ENCODE measurements at places on chromosomes 2 and 18.

DNA sequence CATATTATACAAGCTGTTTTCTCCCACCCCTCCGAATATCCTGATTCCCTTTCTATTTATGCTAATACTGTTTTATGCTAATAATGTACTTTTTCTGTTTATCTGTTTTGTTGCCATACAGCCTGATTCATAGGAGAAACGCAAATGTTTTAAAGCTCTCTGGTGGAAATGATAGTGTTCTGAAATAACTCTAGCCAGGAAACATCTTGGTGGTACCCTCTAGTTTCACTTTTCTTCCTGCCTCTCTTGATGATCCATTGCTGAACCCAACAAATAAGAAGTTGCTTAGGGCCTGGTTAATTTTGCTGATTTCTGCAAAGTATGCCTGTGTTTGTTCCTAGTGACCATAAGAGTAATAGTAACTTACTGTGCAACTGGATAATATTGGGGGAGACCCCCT lies 148.4 kb upstream of the KCTD1 start:
- DNase-seq = no peak
- H3K27me3 ChIP-seq = no peaks in the 10 kb centered on the region
- no peaks in the 10 kb centered on the region for H3K36me3 ChIP-seq
- H3K4me1 ChIP-seq = no peaks in the 10 kb centered on the region

DNA sequence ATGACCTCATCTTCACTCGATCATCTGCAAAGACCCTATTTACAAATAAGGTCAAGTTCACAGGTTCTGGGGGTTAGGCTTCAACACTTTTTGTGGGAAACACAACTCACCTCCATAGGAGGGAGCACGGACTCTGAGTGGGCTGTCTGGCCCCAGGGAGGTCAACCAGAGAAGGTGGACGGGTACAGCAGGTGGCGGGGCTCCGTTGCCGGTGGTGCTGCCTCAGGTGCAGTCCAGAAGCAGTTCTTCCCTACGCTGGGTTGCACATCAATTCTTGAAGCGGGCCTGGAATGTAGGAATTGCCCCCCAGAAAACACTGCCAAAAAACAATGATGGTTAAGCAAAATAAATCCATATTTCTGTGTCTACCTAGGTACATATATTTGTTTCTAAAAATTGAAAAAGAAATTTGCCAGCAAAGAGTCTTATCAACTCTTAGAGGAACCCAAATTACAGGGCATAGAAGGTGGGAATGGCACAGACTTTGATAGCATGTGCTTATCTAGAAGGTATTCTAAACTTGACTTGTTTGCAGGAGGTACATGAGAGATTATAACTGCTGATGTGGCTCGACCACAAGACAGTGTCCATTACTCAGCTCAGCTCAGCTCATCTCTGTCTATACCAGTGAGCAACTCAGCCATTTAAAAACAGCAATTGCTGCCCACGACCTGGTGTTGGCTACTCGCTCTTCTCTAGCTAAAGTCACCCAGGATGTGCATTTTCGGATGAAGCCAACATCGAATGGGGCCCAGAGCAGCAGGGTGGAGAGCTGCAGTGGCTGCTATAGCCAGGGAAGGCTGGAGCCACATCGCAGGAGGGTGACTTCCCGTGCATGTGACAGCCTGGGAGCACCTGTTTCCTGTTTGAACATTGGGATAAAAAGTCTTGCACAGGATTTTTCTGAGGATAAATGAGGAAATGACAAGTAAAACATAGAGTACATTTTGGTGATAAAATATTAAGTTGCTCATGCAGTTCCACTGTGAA lies 128.7 kb downstream of the RNF144A start:
- no peaks in the 10 kb centered on the region for H3K27me3 ChIP-seq
- no peaks in the 10 kb centered on the region for H3K4me1 ChIP-seq
- H3K4me3 ChIP-seq = no peak overlapping the region
- H3K27ac ChIP-seq = no peak overlapping the region
- peaks cover 14% of the 10 kb centered on the region for H3K36me3 ChIP-seq
- DNase-seq = no peak

GRCh38 chr2:190093793-190094192 lies 31.3 kb upstream of the MSTN start:
- no peak overlapping the region for H3K27ac ChIP-seq
- no peaks in the 10 kb centered on the region for H3K27me3 ChIP-seq
- no peaks in the 10 kb centered on the region for H3K4me1 ChIP-seq
- no peak overlapping the region for H3K4me3 ChIP-seq

DNA sequence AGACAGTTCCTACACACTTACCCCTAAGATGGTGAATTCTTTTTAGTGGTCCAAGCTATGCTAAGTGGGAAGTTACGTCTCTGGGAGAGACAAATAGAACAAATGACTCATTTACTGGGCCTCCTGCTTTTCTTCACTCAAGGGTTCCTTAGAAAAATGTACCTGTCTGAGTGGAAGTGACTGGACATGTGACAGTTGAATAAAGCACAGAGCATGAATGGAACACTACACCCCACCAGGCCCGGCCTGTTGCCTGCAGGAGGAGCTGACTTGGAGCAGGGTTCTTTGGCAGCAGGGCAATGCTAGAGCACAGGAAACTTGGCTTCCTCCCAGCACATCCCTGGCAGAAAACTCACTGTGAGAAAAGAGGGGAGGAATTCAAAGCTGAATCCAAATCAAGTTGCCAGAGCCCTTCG lies 451.0 kb upstream of the SETBP1 start:
- H3K4me3 ChIP-seq = no peak overlapping the region
- no peaks in the 10 kb centered on the region for H3K4me1 ChIP-seq
- H3K36me3 ChIP-seq = no peaks in the 10 kb centered on the region
- H3K27ac ChIP-seq = no peak overlapping the region
- no peaks in the 10 kb centered on the region for H3K27me3 ChIP-seq
- no peak for DNase-seq

- H3K36me3 ChIP-seq = no peaks in the 10 kb centered on the region
- no peak overlapping the region for H3K4me3 ChIP-seq
- no peak for DNase-seq
- no peaks in the 10 kb centered on the region for H3K27me3 ChIP-seq
Measured at GRCh38 chr2:172993139-172993538, 82.5 kb upstream of the MAP3K20 start.

DNA sequence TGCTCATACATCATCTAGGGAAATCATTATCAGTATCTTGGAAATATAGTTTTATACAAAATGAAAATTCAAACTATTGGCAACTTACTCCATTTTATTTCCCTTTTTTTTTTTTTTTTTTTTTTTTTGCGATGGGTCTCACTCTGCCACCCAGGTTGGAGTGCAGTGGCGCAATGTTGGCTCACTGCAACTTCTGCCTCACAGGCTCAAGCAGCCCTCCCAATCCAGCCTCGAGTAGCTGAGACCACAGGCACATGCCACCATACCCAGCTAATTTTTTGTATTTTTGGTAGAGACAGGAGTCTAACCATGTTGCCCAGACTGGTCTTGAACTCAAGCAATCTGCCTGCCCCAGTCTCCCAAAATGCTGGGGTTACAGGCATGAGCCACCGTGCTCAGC lies 29.0 kb downstream of the OLA1 start:
- H3K27me3 ChIP-seq = no peaks in the 10 kb centered on the region
- H3K4me1 ChIP-seq = no peaks in the 10 kb centered on the region
- H3K36me3 ChIP-seq = peaks cover 3% of the 10 kb centered on the region
- no peak overlapping the region for H3K27ac ChIP-seq
- no peak overlapping the region for H3K4me3 ChIP-seq

DNA sequence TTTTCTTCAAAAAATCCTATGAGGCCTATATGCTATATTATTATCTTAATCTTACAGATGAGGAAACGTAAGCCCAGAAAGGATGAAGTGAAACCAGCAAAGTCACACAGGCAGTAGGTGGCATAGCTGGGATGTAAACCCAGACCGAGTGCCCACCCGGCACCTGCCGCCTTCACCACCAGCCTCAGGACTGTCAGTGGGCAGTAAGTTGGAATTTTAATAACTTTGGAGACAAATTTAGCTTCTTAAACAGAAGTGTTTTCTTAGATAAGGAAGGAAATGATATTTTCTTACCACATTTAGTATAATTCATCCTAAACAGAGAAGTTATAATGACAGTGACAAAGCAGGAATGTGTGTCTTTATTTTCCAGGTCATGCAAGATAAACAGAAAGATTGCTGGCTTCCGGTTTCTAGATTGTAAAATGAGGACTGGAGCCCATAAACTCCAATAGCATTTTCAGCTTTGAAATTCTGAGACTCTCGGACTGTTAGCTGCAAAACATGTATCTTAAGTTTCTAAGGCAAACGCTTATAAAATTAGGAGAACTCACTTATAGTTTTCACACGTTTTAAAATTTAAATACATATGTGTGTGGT lies 59.3 kb downstream of the CD8B2 start:
- H3K27me3 ChIP-seq = no peaks in the 10 kb centered on the region
- H3K36me3 ChIP-seq = no peaks in the 10 kb centered on the region
- no peak for DNase-seq
- H3K4me3 ChIP-seq = no peak overlapping the region

DNA sequence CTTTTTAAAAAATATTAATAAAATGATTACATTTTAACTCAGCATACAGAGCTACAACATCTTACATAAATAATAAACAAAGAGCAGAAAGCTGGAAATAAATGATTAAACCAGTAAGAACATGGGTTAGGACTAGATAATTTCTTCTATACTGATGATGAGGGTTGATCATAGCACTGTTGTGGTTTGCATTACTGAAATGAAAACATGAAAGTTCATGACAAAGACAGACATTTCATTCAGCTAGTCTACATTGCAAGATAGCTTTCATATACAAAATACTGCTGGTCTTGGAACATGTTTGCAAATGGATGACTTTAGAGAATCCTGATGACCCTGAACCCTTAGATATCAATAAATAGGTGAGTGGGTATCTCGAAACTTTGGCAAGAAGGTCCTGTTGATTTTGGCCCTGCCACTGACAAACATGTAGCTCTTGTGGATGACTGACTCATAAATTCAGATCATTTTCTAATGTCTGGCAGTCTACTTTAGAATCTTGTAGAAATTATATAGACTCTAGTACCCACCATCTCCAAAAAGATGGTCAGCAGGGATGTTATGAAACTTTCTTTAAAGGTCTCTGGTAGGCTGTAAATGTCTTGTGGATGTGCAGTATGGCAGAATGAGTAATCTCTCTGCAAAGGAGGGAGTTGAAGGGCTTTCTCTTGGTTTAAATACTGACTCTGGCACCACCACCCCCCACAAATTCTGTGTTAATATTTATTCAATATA lies 15.5 kb upstream of the CDC42EP3 start:
- no peak overlapping the region for H3K27ac ChIP-seq
- H3K4me1 ChIP-seq = peaks cover 16% of the 10 kb centered on the region
- no peak overlapping the region for H3K4me3 ChIP-seq
- DNase-seq = no peak
- no peaks in the 10 kb centered on the region for H3K27me3 ChIP-seq
- H3K36me3 ChIP-seq = no peaks in the 10 kb centered on the region

DNA sequence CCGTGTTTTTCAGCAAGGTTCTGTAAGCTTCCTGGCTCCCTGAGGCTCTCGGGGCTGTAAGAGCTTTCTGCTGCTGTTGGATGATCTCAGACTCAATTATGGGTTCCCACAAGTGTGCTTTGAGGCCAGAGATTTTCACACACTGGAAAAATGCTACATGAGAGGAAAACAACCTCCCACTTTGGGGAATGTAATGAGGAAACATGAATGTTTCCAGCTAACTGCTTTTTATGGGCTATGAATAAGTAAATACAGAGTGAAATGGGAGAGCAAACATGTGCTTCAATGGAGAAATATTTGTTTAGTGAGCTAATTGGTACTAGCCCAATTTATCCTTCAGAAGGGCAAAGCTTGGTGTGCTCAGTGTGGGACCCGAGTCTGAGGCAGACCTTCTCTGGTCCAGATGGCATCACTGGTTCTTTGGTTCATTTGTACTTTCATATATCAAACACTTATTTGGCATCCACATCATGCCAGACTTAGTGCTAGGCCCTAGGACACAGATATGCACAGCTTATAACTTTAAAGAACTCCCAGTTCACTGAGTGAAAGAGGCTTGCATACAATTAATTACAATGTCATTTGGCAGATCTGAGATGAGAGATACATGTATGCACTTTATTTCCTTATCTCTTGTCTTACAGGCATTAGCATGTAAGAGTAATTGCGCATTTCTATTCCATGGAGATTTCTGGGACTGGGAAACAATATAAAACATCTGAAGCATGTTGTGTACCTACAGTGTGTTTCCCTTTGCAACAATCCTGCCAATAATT lies 248.8 kb downstream of the RDH14 start:
- no peak overlapping the region for H3K4me3 ChIP-seq
- no peak for DNase-seq
- no peaks in the 10 kb centered on the region for H3K36me3 ChIP-seq
- no peaks in the 10 kb centered on the region for H3K4me1 ChIP-seq
- H3K27me3 ChIP-seq = no peaks in the 10 kb centered on the region

DNA sequence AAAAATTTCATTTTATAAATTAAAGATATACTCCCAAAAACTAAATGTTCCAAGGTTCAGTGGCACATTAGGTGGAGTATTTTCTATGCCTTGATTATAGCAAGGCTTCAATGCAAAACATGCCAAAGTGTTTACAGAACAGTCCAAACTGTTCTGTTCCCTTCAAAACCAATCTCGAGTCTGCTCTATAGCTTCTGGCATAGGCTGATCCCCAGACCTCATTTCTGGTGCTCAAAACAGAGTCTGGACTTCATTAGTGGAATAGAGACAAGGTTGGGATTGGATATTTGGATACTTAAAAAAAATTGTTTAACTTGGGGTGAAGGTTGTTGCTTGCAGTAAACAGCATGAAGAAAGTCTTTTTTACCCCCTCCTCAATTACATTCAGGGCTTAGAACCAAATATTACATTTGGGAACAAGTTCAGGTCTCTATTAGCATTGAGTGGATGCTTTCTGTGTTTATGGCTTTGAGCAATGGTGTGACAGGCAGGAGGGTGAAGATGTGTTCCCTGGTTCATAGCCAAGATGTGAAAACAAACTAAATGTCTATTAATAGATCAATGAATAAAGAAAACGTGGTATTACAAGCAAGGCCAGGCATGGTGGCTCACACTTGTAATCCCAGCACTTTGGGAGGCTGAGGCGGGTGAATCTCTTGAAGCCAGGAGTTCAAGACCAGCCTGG lies 208.1 kb upstream of the RND3 start:
- H3K27me3 ChIP-seq = no peaks in the 10 kb centered on the region
- H3K36me3 ChIP-seq = no peaks in the 10 kb centered on the region
- no peak overlapping the region for H3K27ac ChIP-seq
- no peaks in the 10 kb centered on the region for H3K4me1 ChIP-seq

- no peak overlapping the region for H3K4me3 ChIP-seq
- DNase-seq = no peak
- H3K27ac ChIP-seq = no peak overlapping the region
- no peaks in the 10 kb centered on the region for H3K36me3 ChIP-seq
- no peaks in the 10 kb centered on the region for H3K4me1 ChIP-seq
Measured at GRCh38 chr18:49612515-49613033, 50.7 kb downstream of the LIPG start.

Data from effector memory CD4-positive, alpha-beta T cell (primary cell).